Activated T-cell treated with anti-CD3 and anti-CD28 coated beads, Interleukin-2, amount 50 U/mL, for 48 hours (primary cell): ENCODE measurements at places on chromosomes 13 and 19.

- DNase-seq = no peak
These were observed 32.2 kb upstream of the TPT1 start for GRCh38 chr13:45373162-45373547.

DNA sequence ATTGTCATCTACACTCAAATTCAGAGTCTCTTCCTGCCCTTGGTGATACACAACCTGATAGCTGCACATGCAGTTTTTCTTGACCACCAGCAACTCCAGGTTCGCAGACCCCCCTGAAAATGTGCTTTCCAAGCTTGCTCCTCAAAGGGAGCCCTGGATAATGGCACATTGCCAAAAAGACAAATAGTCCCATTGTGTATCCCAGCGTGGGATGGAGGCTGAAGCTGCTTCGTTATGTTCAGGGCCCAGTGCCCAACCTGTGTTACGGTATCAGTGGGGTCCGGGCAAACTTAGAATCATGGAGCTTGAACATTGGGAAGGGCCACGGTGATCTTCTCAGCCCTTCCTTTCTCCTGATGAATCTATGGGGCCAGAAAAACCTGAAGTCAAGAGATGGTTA, 173.0 kb downstream of the TEX29 start:
- no peak for DNase-seq

GRCh38 chr13:80203496-80203895, 137.4 kb downstream of the SPRY2 start:
- DNase-seq = no peak

- DNase-seq = no peak
These were observed 98.8 kb downstream of the CRYL1 start for GRCh38 chr13:20426766-20427448.

- no peak for DNase-seq
These were observed 4.3 kb downstream of the GAMT start for GRCh38 chr19:1396768-1397679.

GRCh38 chr13:97435323-97435722, 1.4 kb downstream of the RAP2A start:
- DNase-seq = no peak

DNA sequence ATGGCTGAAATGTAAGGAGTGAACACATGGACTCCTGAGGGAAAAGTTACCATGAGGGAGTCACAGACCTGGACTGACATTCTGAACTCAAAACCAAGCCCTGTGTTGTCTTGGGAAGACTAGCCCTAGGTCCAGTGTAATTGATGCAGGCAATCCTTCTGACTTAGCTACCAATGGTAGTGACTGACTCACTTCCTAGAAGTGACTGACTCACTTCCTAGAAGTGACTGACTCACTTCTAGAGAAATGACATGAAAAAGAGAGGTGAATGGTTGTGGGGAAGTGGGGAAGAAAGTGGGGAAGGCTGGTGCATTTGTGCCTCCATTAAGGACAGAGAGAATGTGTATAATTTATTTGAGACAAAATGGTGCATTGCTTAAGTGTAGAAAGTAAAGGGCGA, 49.9 kb downstream of the EDNRB start:
- no peak for DNase-seq

- no peak for DNase-seq
These were observed 1.8 kb downstream of the HOOK2 start for GRCh38 chr19:12773571-12773970.

DNA sequence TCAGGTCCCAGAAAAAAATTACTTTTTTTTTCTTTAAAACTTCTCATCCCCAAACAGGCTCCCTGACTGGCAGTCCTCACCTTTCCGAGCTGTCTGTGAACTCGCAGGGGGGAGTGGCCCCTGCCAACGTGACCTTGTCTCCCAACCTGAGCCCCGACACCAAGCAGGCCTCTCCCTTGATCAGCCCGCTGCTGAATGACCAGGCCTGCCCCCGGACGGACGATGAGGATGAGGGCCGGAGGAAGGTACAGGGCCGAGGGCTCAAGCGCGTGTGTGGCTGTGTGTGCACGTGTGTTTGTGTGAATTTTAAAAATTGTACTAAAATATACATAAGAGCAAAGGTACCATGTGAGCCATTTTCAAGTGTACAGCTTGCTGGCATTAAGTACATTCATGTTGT, 167.6 kb downstream of the STK24 start:
- no peak for DNase-seq

DNA sequence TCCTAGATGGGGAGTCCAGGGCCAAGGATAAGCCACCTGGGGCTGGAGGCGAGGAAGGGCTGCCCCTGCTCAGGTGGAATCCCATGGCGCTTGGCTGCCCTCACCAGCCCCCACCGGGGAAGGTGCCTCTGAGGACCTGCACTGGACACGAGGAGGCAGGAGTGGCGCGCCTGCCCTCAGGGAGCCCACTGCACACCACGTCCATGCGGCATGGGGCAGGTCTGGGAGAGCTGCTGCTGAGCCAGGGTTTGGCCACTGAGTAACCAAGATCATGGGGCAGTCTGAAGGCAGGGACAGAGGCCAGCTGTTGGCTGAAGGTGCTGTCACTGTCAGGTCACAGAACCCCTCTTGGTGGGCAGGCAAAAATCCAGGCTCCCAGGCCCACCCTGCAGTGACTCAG, 25.9 kb downstream of the ELAVL1 start:
- no peak for DNase-seq

DNA sequence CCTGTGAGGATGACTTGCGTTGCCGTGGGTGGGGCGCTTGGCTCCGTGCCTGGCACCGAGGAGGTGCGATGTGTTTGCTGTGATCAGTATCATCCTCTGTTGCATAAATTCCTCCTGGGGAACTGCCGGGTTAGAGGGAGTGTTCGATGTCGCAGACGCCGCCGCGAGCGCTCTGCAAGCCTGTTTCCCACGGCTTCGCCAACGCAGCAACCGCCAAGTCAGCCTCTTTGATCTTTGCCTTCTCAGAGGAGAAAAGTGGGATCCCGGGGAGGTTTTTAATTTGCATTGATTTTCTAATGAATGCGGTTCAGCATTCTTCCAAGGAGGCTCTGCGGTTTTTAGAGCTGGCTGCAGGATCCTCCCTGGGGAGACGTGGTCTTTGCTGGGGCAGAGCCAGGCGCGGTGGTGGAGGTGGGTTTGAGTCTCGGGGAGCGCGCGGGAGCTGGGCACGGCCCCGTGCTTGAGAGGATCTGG, 7.6 kb downstream of the GPR32 start:
- no peak for DNase-seq

DNA sequence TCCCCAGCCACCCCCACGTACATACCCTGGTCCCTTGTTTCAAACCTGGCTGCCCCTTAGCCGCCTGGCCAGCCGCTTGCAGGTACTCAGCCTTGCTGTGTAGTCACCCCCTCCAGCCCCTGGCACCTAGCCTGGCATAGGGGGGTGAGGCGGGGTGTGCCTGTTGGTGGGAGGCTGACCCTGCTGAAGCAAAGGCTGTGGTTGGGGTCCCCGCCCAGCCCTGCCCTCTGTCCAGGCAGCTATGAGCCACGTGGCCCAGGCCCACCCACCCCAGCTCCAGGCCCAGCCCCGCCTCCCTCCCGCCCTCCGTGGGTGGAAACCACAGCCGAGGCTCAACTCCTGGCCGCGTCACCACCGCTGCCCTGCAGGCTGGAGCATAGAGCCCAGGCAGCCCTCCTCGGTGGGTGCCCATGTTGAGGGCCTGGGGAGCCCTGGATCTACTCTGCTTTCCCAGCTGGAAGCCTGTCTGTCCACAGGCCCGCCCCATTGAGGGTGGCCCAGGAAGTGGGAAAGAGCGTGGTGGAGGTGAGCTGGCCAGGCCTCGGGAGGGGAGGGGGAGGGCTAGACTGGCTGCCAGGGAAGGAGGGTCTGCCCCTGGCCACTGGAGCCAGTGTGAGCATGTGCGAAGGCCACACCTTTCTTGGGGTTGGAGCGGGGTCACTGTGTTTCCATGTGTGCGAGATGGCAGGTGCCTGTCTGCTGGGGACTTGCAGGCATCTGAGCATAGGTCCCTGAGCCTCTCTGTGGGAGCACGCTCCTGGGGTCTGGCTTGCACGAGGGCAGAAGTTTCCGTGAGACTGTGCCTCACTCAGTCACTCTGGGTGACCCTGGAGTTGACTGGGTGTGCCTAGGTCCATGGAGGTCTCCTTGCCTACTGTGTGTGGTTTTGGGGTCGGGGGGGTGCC, 31.0 kb downstream of the PAK4 start:
- DNase-seq = no peak

- DNase-seq = no peak
These were observed 246.3 kb upstream of the TSHZ3 start for GRCh38 chr19:31595521-31595920.

GRCh38 chr13:74243637-74244526, 109.7 kb upstream of the KLF12 start:
- DNase-seq = peak; percentile 25

GRCh38 chr13:113091891-113092775, 13.5 kb upstream of the F7 start:
- no peak for DNase-seq

GRCh38 chr19:53868892-53869804, 1.5 kb downstream of the MYADM start:
- peak; percentile 88 for DNase-seq

GRCh38 chr13:110400786-110401533, 93.9 kb downstream of the COL4A2 start:
- DNase-seq = no peak

DNA sequence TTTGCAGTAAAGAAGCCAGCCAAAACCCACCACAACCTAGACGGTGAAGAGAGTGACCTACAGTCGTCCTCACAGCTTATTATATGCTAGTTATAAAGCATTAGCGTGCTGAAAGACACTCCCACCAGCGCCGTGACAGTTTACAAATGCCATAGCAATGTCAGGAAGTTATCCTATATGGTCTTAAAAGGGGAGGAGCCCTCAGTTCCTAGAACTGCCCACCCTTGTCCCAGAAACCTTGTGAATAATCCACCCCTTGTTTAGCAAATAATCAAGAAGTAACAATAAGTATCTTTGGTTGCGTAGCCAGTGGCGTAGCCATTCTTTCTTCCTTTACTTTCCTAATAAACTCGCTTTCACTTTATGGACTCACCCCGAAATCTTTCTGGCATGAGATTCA, 227.9 kb upstream of the ARGLU1 start:
- no peak for DNase-seq

DNA sequence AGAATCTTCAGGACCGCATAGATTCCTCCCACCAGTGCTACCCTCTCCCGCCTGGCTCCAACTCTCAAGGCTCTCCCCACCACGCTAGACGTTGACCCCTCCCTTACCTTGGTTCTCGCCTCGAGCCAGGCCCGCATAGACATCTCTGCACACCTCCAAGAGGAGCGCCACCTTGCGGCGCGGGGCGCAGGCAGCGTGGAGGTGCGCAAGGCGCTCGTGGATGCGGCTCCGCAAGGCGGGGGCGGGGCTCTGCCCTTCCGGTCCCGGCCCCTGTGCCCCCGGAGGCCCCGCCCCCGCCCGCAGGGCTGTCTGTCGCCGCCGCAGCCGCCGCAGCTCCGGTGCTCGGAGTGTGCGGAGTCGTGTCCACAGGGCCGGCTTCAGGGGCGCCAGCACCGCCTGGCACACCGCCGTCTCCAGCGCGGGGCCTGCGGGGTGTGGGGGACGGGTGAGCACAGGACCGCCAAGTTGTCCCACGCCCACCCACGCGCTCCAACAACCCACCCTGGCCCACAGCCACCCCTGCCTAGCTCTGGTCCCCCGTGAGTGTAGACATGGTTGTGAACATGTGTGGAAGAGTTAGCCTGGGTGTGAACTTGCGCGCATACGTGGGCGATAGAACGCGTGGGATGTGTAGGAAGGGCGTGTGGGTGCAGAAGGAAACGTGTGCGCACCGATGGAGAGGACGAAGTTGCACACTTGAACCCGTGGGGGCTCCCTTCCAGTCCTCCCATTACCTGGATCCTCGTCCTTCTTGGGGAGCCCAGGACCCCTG, 8.1 kb downstream of the RINL start:
- DNase-seq = peak; percentile 95

GRCh38 chr13:90793261-90793820, 554.1 kb upstream of the MIR17HG start:
- DNase-seq = no peak

DNA sequence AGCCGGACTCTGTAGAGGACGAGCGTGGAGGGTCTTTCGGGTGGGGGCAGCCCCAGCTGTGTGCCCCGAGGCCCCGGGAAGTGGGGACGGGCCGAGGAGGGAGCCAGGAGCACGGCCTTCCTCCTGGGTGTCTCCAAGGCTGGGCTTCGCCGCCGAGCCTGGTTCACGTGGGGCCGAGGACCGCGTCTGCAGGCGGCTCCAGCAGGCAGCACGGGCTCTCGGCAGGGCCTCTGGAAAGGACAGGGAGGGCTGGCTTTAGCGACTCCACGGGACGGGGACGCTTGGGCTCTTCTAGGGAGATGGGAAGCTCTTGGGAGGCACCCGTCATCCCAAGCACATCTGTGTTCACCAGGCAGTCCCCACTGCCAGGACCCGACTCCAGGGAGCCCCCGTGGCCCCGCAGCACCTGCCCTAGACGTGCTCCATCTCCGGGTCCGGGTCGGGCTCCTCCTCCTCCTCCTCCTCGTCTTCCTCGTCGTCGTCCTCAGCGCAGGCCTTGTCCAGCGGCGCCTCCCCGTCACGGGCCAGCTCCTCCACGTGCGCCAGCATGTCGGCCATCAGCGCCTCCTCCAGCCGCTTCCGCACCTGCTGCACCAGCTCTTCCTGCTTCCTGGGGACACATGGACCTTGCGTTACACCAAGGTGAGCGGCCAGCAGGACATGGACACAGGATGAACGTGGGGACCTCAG, 9.9 kb upstream of the MEX3D start:
- DNase-seq = no peak

- no peak for DNase-seq
These were observed 64.9 kb downstream of the GADD45B start for GRCh38 chr19:2540646-2541454.

DNA sequence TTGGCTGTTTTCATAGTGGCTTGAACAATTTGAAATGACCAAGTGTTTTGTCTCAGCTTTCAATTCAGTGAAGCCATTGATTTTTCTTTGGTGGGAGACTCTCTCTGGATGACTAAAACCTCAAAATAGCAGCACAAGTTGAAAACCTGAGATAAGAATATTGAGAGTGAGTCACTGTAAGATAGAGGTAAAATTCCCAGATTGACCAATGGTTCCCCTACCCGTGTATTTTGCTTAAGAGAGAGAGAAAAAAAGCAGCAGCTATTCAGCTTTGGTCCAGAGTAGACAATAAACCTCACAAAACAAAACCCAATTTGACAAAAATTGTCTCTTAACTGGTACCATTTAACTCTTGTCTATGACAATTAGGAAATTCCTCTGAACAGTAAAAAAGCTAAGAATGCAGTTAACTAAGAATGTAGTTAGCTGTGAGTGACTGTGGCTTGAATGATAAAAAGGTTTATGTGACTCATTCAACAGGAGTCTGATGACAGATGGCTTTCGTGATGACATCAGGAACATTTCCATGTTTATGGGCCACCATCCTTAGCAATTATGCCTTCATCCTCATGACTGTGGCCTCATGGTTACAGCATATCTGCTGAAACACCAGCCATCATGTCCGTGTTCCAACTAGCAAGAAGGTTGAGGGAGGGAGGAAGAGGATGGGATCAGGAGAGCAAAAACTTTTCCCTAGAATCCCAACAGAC, 356.9 kb downstream of the NDFIP2 start:
- no peak for DNase-seq

- no peak for DNase-seq
These were observed 3.1 kb downstream of the SHISA2 start for GRCh38 chr13:26048741-26049140.

GRCh38 chr19:42246922-42247639, 4.7 kb upstream of the GSK3A start:
- no peak for DNase-seq

GRCh38 chr13:22316494-22317025, 645.7 kb downstream of the FGF9 start:
- no peak for DNase-seq

- DNase-seq = no peak
These were observed 192.8 kb downstream of the TM9SF2 start for GRCh38 chr13:99693852-99694611.
